ENCODE measurements at places on chromosomes 1 and 21.

DNA sequence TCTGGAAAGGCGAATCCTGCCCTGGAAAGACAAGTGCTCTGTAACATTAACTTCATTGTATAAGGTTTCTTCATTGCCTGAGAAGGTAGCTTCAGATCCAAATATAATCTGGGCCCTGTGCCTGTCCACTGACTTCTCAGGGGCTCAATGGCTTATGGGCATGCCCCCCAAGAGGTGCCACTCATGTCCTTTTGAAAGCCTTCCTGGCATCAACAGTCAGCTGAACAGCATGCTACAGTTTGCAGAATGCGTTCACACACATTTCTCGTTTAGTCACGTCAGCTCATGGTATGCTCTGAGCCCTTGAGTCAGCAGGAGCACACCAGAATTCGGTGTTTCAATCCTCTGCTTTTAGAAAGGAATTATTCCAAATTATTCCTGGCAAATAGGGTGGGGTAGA is 23.8 kb downstream of the TMCC2 start:
- DNase-seq = no peak

GRCh38 chr1:47192458-47193384 is 2.9 kb upstream of the PDZK1IP1 start:
- peak; percentile 61 for DNase-seq

DNA sequence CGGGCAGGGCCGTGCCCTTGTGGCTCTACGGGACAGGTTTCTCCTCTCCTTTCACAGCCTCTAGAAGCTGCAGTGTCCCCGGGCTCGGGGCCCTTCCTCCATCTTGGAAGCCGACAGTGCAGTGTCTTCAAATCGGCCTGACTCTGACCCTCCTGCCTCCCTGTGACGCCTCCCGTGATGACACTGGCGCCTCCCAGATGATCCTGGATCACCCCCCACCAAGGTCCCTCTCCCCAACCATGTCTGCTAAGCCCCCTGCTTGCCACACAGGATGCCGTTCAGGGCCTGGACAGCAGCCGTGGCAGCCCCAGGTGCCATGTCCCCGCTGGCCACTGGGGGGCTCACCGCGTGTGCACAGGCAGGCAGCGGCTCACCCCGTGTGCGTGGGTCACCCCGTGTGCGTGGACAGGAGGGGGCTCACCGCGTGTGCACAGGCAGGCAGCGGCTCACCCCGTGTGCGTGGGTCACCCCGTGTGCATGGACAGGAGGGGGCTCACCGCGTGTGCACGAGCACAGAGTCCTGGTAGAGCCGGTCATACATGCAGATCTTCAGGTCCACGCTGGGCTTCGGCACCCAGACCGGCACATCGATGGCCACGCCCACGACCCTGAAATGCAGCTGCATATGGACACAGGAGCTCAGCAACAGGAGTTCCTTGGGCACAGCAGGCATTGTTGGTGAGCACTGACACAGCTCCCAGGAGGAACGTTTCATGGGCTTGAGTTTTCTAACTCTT is 24.9 kb upstream of the TMEM52 start:
- no peak for DNase-seq

DNA sequence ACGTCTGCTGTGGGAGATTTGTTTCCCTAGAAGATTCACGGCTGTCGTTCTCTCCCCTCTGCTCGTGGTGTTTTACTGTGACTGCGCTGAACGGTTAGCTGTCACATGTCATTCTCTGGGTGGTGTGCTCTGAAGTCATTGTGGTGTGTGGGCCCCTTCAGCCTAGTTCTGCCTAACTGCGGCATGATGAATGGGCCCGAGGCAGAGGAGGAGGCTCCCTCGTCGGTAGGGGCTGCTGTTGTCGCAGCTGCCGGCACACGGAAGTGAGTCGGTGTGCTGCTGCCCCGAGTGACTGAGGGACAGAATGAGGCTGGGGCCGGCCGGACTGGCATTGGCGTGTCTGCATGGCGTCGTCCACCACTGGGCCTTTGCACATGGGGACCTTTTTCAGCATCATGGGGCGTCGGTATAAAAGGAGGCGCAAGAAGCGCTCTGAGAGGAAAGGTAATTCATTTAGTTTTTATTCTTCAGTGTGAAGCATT is 77.9 kb downstream of the ADARB1 start:
- peak; percentile 37 for DNase-seq

GRCh38 chr21:32383812-32384211 is 9.0 kb downstream of the URB1 start:
- no peak for DNase-seq

DNA sequence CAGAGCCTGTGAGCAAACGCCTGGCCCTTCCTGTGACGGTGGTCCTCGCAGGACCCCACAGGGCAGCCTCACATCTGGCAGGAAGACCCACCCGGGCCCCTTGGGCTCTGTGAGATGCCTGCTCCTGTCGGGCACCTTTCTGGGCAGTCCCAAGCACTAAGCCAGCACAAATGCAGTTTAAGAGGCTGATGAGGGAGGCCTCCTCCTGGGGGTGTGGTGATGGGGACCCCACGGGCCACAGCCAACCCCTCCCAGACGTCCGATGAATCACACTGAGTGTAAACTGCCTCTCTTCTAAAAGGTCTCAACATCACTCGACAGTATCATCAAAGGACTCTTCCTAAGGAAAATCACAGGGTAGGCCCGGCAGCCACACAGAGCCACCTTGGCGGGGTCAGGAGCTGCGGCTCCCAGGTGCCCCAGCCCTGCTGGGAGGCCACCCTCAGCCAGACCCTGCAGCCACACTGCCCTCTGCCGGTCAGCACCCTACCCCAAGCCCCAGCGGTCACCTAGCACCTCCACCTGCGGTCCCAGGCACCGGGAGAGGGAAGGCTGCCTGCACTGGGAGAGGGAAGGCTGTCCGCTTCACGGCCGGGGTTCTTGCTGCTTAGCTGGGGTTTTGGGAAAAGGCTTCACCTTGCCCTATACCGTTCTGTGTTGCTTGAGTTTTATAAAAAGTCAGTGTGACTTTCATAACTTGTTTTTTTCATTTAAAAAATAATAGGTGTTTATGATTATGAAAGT is 3.9 kb upstream of the PRKCZ start:
- DNase-seq = no peak

Data from globus pallidus (tissue), 1 donor.